ENCODE measurements at places on chromosomes 5 and 9.

DNA sequence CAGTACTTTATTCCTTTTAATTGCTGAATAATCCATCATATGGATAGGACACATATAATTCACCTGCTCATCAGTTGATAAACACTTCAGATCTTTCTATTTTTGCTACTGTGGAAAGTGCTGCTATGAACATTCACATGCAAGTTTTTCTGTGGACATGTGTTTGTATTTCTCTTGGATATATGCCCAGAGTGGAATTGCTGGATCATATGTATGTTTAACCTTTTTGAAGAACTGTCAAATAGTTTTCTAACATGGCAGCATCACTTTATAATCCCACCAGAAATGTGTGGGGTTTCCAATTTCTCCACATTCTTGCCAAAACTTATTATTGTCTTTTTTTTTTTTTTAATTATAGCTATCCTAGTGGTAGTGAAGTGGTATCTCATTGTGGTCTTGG, 15.1 kb downstream of the CARTPT start:
- no peak for DNase-seq

DNA sequence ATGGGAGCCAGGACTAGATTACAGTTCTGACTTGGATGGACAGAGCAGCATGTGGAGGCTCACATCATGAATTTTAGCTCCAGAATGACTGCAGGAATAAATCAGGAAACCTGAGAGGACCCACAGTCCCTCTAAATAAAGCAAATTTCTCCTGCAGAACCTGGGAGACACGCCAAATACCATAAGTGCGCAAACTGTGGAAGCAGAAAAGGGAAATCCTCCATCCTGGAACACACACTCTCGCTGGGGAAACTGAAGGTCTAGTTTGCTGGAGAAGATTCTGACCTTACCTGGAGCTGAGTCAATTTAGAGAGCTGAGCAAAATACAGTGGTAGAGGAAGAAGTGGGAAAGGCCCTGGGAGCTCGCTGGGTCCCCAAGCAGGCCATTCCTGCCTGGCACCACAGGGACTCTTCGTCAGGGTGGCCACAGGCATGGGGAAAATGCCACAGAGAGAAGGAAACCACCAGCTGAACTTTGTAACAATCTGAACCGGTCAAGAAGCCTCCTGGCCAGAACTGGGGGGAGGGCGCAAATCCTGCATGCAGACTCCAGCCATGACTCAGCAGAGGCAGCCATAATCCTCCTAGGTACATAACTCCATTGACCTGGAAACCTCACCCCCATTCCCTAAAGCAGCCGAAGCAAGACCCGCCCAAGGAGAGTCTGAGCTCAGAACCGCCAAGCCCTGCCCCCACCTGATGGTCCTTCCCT, 390.9 kb downstream of the LRRC70 start:
- DNase-seq: no peak

- DNase-seq: no peak
Observed at GRCh38 chr5:162685302-162685701, 617.7 kb downstream of the GABRG2 start.

DNA sequence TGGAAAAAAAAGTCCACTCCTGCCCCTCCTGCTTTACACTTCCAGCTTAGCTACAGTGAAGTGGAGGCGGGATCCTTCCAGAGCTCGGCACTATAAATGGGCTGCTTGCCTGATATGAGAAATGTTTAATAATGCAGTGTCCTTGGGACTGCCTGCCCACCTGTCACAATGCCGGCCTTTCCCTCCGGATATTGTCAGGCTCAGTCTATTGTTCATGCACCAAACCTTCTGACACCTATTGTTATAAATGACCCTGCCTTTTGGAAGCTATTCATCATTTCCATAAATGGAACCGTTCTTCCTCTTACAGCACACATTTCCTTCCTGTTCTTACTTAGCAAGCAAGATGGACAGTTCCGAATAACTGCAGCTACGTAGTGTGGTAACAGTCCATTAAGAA, 146.3 kb downstream of the DMAC1 start:
- DNase-seq: no peak

DNA sequence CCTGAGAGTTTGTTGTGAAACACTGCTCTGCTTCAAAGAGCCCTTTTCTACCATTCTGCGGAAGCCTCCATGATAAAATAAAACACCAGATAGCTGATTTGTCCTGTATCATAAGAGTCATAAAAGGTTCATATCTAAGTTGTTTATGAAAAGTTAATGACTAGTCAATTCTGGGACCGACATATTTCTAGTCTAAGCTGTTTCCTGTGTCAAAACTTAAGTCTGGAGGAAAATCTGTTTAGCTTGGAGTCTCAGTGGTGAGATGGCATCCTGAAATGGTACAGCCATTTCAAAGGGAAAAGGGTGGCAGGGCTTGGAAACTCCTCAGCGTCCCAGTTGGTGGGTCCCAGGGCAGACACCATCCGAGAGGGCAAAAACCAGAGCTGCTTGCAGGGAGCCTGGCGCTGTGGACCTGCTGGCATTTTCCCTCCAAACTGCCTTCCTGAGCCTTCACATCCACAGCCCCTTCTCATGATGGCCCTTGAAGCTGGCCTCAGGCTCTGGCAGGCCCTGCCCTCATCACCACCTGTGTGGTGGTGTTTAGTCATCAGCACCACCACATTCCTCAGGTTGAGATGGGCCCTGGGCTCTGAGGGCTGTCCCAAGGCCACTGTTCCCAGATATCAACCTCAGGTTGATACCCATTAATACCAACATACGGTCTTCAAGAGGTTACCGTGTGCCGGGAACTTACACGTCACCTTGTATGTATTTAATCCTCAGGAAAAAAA, 184.0 kb downstream of the HSPA4 start:
- no peak for DNase-seq

All from AG04449 (cell line).